Heart right ventricle (tissue), 16 donors: ENCODE measurements at places on chromosomes 4 and X. TPM values are rescaled to one million over a fixed set of nuclear protein-coding genes. Genes with fewer than 3 reads are reported as not detected.

The CD38 gene
- 1.3 TPM for polyA plus RNA-seq

The TEX13C gene
- not detected for polyA plus RNA-seq

The VCX3B gene
- polyA plus RNA-seq = not detected

- H3K27me3 ChIP-seq = no peaks in the 10 kb centered on the region
- H3K27ac ChIP-seq = no peak overlapping the region
- DNase-seq = no peak
- no peak overlapping the region for H3K4me3 ChIP-seq
These were observed 356.1 kb downstream of the HNRNPD start for GRCh38 chr4:82017680-82018079.

- no peak for DNase-seq
- H3K27me3 ChIP-seq = no peaks in the 10 kb centered on the region
- peaks cover 81% of the 10 kb centered on the region for H3K36me3 ChIP-seq
- no peaks in the 10 kb centered on the region for H3K4me1 ChIP-seq
These were observed 20.4 kb upstream of the SCD5 start for GRCh38 chr4:82818664-82819662.

- no peaks in the 10 kb centered on the region for H3K4me1 ChIP-seq
- no peak overlapping the region for H3K4me3 ChIP-seq
- H3K27ac ChIP-seq = no peak overlapping the region
- peaks cover 92% of the 10 kb centered on the region for H3K27me3 ChIP-seq
- DNase-seq = no peak
- no peaks in the 10 kb centered on the region for H3K36me3 ChIP-seq
These were observed 15.7 kb upstream of the AP1S2 start for GRCh38 chrX:15870310-15870709.

GRCh38 chrX:107565015-107565414 is 63.3 kb upstream of the PRPS1 start:
- no peaks in the 10 kb centered on the region for H3K4me1 ChIP-seq
- peaks cover 53% of the 10 kb centered on the region for H3K27me3 ChIP-seq
- no peak for DNase-seq
- H3K4me3 ChIP-seq = no peak overlapping the region
- H3K27ac ChIP-seq = no peak overlapping the region

- H3K36me3 ChIP-seq = no peaks in the 10 kb centered on the region
- no peak overlapping the region for H3K4me3 ChIP-seq
- peak overlapping the region; percentile 84 for H3K27ac ChIP-seq
- DNase-seq = no peak
- H3K27me3 ChIP-seq = no peaks in the 10 kb centered on the region
- no peaks in the 10 kb centered on the region for H3K4me1 ChIP-seq
These were observed 1.2 kb upstream of the HSD17B11 start for GRCh38 chr4:87392183-87392582.

The NUP62CL gene
- 0.51 TPM for polyA plus RNA-seq

GRCh38 chrX:17725181-17725580 is 12.1 kb upstream of the SCML1 start:
- no peak overlapping the region for H3K4me3 ChIP-seq
- no peak for DNase-seq
- no peaks in the 10 kb centered on the region for H3K36me3 ChIP-seq
- no peaks in the 10 kb centered on the region for H3K27me3 ChIP-seq
- H3K4me1 ChIP-seq = no peaks in the 10 kb centered on the region
- H3K27ac ChIP-seq = no peak overlapping the region

GRCh38 chr4:152660526-152660925 is 19.3 kb downstream of the TMEM154 start:
- H3K4me1 ChIP-seq = no peaks in the 10 kb centered on the region
- H3K27me3 ChIP-seq = no peaks in the 10 kb centered on the region
- no peak for DNase-seq
- no peak overlapping the region for H3K27ac ChIP-seq
- H3K4me3 ChIP-seq = no peak overlapping the region
- no peaks in the 10 kb centered on the region for H3K36me3 ChIP-seq
